ENCODE measurements at places on chromosomes 1 and 21.

- H3K36me3 ChIP-seq, result no peaks in the 10 kb centered on the region
- H3K27me3 ChIP-seq, result no peaks in the 10 kb centered on the region
- no peaks in the 10 kb centered on the region for H3K4me1 ChIP-seq
- no peak for DNase-seq
These were observed 1.0 kb upstream of the ERG start for GRCh38 chr21:38499296-38499695.

GRCh38 chr1:171138980-171139379 lies 46.1 kb upstream of the FMO2 start:
- peak; percentile 22 for DNase-seq
- peaks cover 46% of the 10 kb centered on the region for H3K4me1 ChIP-seq
- peak overlapping the region; percentile 65 for H3K27ac ChIP-seq
- no peaks in the 10 kb centered on the region for H3K36me3 ChIP-seq
- H3K27me3 ChIP-seq, result no peaks in the 10 kb centered on the region

DNA sequence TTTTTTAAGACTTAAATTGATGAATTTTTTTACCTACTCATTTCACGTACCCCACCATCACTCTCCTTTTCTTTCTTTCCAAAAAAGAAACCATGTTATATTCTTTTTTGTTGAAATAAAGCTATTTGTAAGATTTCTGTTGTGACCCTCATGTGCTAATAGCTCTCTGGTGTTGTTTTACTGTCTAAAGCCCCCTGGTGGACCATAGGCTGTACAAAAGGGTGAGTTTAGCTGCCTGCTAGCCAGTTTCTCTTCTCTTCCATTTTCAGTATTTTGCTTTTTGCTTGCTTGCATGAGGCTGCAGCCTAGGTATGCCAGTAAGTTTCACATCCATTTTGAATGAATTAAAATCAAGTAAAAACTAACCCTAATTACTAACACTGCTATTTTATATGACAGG lies 15.6 kb upstream of the VAMP3 start:
- no peak overlapping the region for H3K27ac ChIP-seq
- H3K4me3 ChIP-seq, result no peak overlapping the region
- H3K4me1 ChIP-seq, result no peaks in the 10 kb centered on the region
- DNase-seq, result no peak
- H3K36me3 ChIP-seq, result no peaks in the 10 kb centered on the region
- no peaks in the 10 kb centered on the region for H3K27me3 ChIP-seq

GRCh38 chr1:106534612-106535011 lies 521.9 kb upstream of the PRMT6 start:
- H3K4me1 ChIP-seq, result no peaks in the 10 kb centered on the region
- H3K27ac ChIP-seq, result no peak overlapping the region
- H3K27me3 ChIP-seq, result no peaks in the 10 kb centered on the region
- H3K4me3 ChIP-seq, result no peak overlapping the region
- no peak for DNase-seq

DNA sequence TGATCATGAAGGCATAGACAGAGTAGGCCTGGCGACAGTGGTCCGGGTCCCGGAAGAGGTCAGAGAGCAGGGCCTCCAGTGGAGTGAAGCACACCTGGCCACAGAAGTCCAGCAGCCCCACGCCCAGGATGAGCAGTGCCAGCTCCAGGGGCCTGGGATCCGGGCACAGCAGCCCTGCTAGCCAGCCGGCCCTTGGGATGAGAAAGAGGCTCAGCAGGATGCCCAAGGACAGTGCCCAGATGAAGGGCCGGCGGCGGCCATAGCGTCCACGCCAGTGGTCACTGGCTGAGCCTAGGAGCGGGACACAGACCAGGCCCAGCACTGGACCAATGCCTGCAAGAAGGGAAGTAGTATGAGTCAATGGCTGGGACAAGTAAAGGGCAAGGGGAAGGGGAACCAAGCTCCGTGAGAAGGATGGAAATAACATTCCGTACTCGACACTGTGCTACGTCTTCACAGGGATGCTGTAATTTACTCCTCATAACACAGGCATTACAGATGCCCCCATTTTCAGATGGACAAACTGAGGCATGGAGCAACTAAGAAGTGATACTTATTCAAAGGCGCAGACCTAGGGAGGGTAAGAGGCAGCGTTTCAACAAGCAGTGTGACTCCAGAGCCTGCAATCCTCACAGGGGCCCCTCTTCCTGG lies 16.9 kb downstream of the SLC45A3 start:
- no peaks in the 10 kb centered on the region for H3K36me3 ChIP-seq
- H3K4me3 ChIP-seq, result no peak overlapping the region

DNA sequence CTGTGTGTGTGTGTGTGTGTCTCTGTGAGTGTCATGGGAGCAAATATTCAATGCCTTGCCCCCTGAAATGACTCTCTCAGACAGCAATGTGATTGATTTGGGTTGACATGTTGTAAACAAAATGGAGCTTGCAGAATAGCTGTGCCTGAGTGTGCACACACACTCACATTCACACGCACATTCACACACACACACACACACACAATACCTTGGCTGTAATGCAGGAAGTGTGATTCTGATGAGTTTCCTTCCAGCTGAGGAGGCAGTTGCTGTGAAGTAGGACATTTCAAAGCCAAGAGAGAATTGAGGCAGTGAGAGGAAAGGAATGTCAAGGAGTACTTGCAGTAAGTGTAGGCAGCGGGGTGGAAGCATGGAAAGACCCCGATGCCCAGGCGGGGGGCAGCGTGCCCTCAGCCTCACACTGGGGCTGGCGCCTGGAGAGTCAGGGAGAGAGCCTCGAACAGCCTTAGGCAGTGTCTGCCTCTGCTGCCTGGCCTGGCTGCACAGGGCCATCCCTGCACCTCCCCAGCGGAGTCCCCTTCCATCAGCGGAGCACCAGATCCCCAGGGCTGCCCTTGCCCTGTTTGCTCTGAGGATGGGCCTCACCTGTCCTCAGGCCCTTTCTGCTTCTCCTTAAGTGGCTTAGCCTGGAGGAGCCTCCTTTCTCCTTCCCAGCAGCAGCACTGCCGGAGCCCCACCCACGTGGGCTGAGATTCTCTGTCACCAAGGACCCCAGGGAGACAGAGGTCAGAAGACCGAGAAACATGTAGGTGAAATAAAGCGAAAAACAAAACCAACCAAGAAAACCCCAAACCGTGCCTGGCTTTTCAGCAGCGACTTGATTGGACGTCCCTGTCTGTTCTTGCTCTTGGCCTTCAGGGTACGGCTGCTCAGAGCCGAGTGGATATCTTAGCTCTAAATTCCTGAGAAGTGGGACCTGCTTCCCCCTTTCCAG lies 9.2 kb downstream of the VASH2 start:
- DNase-seq, result no peak
- H3K27ac ChIP-seq, result no peak overlapping the region
- H3K4me3 ChIP-seq, result no peak overlapping the region
- H3K27me3 ChIP-seq, result no peaks in the 10 kb centered on the region

GRCh38 chr21:44306936-44307704 lies 7.3 kb downstream of the PFKL start:
- no peak overlapping the region for H3K4me3 ChIP-seq
- no peaks in the 10 kb centered on the region for H3K36me3 ChIP-seq
- H3K27me3 ChIP-seq, result no peaks in the 10 kb centered on the region
- no peak for DNase-seq
- peaks cover 4% of the 10 kb centered on the region for H3K4me1 ChIP-seq
- no peak overlapping the region for H3K27ac ChIP-seq

- no peak for DNase-seq
- peaks cover 12% of the 10 kb centered on the region for H3K4me1 ChIP-seq
- H3K36me3 ChIP-seq, result no peaks in the 10 kb centered on the region
- H3K4me3 ChIP-seq, result no peak overlapping the region
- H3K27me3 ChIP-seq, result no peaks in the 10 kb centered on the region
These were observed 18.3 kb upstream of the IL22RA1 start for GRCh38 chr1:24161270-24161669.

DNA sequence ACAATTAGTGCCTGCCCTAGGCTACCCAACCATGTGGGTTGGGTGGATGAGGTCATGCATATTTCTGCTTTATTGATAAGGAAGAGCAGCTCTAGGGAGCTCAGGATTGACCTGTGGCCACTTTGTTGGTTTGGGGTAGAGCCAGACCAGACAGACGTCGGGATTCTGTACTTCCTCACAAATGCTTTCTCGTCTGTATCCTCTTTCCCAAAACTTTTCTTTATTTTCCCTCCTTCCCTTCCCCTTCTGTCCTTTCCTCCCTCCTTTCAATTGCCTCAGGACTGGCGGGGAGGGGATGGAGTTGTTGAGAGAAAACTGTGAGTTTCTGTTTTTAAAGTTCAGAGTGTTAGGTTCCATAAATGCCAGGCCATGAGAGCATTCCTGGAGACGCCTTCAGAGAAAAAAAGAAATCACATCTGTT lies 68.0 kb downstream of the UCK2 start:
- H3K27ac ChIP-seq, result peak overlapping the region; percentile 87
- peaks cover 18% of the 10 kb centered on the region for H3K4me1 ChIP-seq
- no peaks in the 10 kb centered on the region for H3K27me3 ChIP-seq
- DNase-seq, result no peak
- peaks cover 8% of the 10 kb centered on the region for H3K36me3 ChIP-seq

GRCh38 chr1:21099869-21100131 lies 76.9 kb downstream of the EIF4G3 start:
- H3K27me3 ChIP-seq, result no peaks in the 10 kb centered on the region
- no peak overlapping the region for H3K4me3 ChIP-seq
- no peak overlapping the region for H3K27ac ChIP-seq
- no peak for DNase-seq
- peaks cover 33% of the 10 kb centered on the region for H3K4me1 ChIP-seq

DNA sequence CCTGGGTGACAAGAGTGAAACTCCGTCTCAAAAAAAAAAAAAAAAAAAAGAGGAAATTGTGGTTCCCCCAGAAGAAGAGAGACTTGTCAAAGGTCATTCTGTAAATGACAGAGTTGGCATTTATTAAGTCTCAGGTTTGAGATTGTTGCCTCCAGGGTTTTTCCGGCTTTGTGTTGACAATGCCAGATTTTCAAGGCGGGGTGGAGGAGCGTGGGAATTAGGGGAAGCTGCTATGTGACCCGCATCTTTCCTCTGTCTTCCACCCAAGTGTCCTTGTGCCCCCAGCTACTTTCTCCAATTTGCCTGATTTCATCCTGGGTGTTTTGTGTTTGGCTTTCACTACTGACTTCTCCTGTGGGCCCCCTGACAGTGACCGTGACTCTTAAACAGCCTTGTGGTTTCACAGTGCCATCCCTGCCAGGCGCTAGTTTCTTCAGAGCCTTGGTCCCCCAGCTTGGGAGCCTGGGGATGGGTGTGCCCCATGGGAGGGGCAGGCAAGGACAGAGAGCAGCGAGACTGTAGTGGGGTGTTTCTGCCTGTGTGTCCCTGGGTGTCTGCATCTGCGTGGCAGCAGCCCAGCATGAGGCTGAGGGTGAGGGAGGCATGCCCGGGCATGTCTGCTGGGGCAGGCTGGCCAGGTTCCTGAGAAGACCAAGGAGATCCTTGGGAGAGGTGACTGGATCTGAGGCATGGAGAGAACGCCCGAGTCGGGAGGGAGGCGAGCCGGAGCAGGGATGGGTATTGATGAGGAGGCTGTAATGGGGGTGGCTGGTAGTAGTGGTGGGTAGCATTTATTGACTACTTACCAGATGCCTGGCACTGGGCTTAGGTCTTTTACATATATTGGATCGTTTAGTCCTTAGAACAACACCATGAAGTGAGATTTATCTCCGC lies 46.3 kb downstream of the IER5 start:
- H3K27ac ChIP-seq, result peak overlapping the region; percentile 55
- no peaks in the 10 kb centered on the region for H3K4me1 ChIP-seq
- H3K4me3 ChIP-seq, result no peak overlapping the region

GRCh38 chr21:45102391-45102932 lies 28.1 kb downstream of the ADARB1 start:
- H3K27me3 ChIP-seq, result no peaks in the 10 kb centered on the region
- peak overlapping the region; percentile 42 for H3K27ac ChIP-seq
- no peaks in the 10 kb centered on the region for H3K36me3 ChIP-seq
- no peak overlapping the region for H3K4me3 ChIP-seq
- peaks cover 61% of the 10 kb centered on the region for H3K4me1 ChIP-seq

GRCh38 chr1:75855010-75855409 lies 58.3 kb downstream of the MSH4 start:
- H3K4me3 ChIP-seq, result no peak overlapping the region
- H3K27ac ChIP-seq, result no peak overlapping the region
- no peak for DNase-seq
- H3K36me3 ChIP-seq, result no peaks in the 10 kb centered on the region
- no peaks in the 10 kb centered on the region for H3K27me3 ChIP-seq

- peaks cover 14% of the 10 kb centered on the region for H3K4me1 ChIP-seq
- H3K27ac ChIP-seq, result no peak overlapping the region
- no peak overlapping the region for H3K4me3 ChIP-seq
- no peaks in the 10 kb centered on the region for H3K27me3 ChIP-seq
- H3K36me3 ChIP-seq, result peaks cover 11% of the 10 kb centered on the region
These were observed 1.4 kb upstream of the FDPS start for GRCh38 chr1:155307247-155307740.

DNA sequence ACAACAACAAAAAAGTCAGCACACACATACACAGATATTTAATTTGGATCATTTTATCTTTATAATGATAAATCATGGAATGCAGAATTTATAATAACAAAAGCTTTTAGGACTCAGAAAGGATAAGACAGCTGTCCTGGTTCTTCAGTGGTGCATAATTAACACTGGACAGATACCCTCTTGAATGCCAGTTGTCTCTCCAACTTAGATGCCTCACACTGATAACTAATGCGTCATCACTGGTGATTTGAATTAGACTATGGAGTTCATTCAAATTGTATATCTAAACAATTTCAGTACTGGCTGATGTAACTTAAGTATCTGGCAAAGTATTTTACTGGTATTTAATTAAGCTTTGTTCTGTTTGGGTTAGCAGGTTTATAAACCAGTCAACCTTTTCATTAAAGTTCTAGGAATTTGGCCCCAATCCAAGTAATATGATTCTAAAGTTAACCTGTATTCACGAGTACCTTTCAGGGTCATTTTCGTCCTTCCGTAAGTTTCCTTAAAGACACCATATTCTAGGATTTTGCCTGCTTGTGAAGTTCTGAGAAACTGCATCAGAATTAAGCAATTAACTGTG lies 1199.5 kb upstream of the TMPRSS15 start:
- no peak overlapping the region for H3K27ac ChIP-seq
- H3K36me3 ChIP-seq, result no peaks in the 10 kb centered on the region
- H3K4me3 ChIP-seq, result no peak overlapping the region

GRCh38 chr1:199710974-199711373 lies 316.5 kb upstream of the NR5A2 start:
- H3K27ac ChIP-seq, result no peak overlapping the region
- DNase-seq, result no peak
- H3K36me3 ChIP-seq, result no peaks in the 10 kb centered on the region
- no peaks in the 10 kb centered on the region for H3K4me1 ChIP-seq

DNA sequence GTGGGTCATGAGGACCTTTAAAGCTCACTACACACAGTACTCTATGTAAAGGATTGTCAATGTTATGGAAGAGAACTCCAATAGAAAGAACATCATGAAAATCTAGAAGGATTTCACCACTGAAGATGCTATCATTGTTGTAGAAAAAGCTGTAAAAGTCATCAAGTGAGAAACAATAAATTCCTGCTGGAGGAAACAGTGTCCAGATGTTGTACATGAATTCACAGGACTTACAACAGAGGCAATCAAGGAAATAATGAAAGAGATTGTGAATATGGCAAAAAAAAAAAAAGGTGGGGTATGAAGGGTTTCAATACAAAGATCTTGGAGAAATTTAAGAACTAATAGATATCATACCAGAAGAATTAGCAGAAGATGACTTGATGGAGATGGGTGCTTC lies 355.1 kb upstream of the ZRANB2 start:
- no peak overlapping the region for H3K4me3 ChIP-seq
- DNase-seq, result no peak
- no peaks in the 10 kb centered on the region for H3K4me1 ChIP-seq
- no peaks in the 10 kb centered on the region for H3K36me3 ChIP-seq
- no peak overlapping the region for H3K27ac ChIP-seq

GRCh38 chr21:39504230-39504629 lies 52.5 kb downstream of the SH3BGR start:
- peak overlapping the region; percentile 81 for H3K27ac ChIP-seq
- H3K4me3 ChIP-seq, result no peak overlapping the region
- no peaks in the 10 kb centered on the region for H3K36me3 ChIP-seq
- peak; percentile 79 for DNase-seq
- peaks cover 34% of the 10 kb centered on the region for H3K4me1 ChIP-seq

All from gastrocnemius medialis (tissue), 4 donors.